NCI-H1436 (cell line): ENCODE measurements at places on chromosomes 3 and 15.

- DNase-seq = no peak
Observed at GRCh38 chr15:29081781-29082180, 187.8 kb downstream of the NSMCE3 start.

- no peak for DNase-seq
Observed at GRCh38 chr3:182711261-182711683, 82.0 kb upstream of the ATP11B start.

GRCh38 chr3:141389703-141390102 is 21.4 kb downstream of the ZBTB38 start:
- DNase-seq = no peak

DNA sequence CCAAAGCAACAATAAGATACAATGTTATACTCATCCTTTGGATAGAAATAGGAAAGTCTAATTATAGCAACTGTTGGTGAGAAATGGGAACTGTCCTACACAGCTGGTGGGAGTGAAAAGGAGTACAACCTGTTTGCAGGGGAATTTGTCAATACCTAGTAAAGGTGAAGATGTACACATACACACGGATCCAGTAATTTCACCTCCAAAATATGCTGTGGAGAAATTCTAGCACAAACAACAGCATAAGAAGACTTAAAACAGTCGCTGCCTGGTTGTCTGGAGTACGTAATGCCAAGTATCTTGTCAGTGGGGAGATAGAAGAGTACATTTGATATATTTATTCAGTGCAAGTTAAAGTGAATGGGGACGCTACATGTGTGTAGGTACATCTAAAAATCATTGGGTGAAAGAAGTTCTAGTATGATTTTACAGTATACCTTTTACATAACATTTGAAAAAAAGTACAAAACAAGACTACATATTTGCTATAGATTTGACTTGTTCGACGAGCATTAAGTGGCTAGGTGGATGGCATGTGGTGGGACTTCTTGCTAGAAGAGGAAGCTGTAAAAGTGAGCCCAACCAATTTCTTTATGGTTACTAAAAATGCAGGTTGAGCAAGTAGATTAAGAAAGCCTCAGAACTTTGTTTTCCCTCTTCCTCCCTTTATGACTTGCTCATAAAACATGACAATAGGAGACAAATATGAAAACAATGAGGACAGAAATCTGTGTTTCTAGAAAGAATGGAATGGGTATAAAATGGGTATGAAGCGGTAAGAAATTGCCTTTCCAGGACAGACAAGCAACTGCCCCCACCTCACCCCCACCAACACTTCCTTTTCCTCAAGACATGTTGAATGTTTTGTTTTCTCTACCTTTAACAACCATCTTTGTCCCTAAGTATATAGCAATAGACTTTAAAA is 50.2 kb upstream of the CCR4 start:
- DNase-seq = no peak

GRCh38 chr3:151142929-151143328 is 57.5 kb downstream of the MED12L start:
- DNase-seq = no peak
